Fibroblast of villous mesenchyme (primary cell): ENCODE measurements at places on chromosomes 2 and 18. TPM values are rescaled to one million over a fixed set of nuclear protein-coding genes. Genes with fewer than 3 reads are reported as not detected.

DNA sequence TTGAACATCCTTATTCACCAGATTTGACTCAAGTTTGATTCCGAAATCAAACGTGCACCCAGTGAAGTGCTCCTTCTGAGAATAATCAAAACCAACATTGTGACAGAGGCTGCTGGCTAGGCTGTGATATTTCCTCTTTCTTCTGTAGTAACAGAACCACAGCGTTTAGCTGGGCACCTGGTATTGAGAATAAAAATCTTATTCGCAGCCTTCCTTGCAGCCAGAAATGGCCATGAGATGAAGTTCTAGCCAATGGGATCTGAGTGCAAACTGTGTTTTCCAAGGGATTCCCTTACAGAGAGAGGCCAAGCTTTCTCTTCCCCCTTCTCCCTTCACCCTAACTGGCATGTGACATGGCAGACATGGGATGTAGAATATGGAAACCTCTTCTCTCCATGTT lies 51.7 kb downstream of the TMEM163 start:
- no peak for DNase-seq

- DNase-seq, result no peak
Observed at GRCh38 chr2:36383726-36384125, 28.1 kb downstream of the CRIM1 start.

DNA sequence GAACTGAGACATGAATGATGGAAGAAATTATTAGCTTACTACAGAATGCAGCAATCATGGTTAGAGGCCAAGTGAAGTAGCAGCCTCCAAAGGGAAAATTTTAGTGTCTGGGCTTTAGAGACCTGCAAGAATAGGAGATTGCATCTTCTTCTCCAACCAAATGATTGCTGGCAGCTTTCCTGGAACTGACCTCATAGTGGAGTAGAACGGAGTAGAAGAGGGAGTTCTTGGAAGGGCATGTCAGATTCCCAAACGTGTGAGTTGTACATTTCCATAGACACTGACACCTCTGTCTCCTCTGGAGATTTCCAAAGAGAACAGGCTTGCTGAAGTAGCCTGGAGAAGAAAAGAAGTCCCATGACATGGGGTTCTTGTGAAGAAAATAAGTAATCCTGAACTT lies 169.8 kb upstream of the ERBB4 start:
- peak; percentile 6 for DNase-seq

GRCh38 chr2:142426064-142426463 lies 295.2 kb upstream of the LRP1B start:
- DNase-seq, result no peak

DNA sequence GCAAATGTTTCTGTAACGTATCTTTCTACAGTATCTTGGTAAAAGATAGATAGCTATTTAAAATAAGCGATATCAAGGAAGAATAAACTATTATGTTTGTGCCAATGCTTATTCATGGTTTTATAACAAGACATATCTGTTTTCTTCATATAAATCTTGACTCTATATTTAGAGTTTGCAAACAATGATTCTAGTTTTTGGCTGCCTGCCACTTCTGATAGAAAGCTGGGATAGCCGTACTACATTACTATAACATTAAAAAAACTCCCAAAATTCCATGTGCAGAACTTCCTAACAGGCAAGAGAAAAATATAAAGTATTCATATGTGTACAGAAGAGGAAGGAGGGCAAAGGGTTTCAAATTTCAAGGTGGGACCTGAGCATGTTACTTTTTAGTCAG lies 985.0 kb downstream of the BCL11A start:
- no peak for DNase-seq

- peak; percentile 48 for DNase-seq
Observed at GRCh38 chr2:196274387-196274809, 103.0 kb upstream of the STK17B start.

Gene FAHD2B
- 3.0 and 4.5 TPM in 2 replicates for total RNA-seq
